ENCODE measurements at places on chromosomes 1 and 21. TPM values are rescaled to one million over a fixed set of nuclear protein-coding genes. Genes with fewer than 3 reads are reported as not detected.
A peak's percentile ranks its signal among the peaks of the same experiment; 100 is the strongest.

- peaks cover 8% of the 10 kb centered on the region for H3K36me3 ChIP-seq
- no peak overlapping the region for H3K27ac ChIP-seq
- DNase-seq = no peak
- H3K4me1 ChIP-seq = no peaks in the 10 kb centered on the region
These were observed 42.2 kb downstream of the SLC37A1 start for GRCh38 chr21:42555756-42556438.

CCDC30 gene
- 0.99 TPM for total RNA-seq

- H3K36me3 ChIP-seq = no peaks in the 10 kb centered on the region
- DNase-seq = no peak
- H3K27me3 ChIP-seq = no peaks in the 10 kb centered on the region
- H3K4me3 ChIP-seq = no peak overlapping the region
- peaks cover 46% of the 10 kb centered on the region for H3K4me1 ChIP-seq
- H3K27ac ChIP-seq = no peak overlapping the region
These were observed 51.1 kb downstream of the PHC2 start for GRCh38 chr1:33379631-33380354.

DNA sequence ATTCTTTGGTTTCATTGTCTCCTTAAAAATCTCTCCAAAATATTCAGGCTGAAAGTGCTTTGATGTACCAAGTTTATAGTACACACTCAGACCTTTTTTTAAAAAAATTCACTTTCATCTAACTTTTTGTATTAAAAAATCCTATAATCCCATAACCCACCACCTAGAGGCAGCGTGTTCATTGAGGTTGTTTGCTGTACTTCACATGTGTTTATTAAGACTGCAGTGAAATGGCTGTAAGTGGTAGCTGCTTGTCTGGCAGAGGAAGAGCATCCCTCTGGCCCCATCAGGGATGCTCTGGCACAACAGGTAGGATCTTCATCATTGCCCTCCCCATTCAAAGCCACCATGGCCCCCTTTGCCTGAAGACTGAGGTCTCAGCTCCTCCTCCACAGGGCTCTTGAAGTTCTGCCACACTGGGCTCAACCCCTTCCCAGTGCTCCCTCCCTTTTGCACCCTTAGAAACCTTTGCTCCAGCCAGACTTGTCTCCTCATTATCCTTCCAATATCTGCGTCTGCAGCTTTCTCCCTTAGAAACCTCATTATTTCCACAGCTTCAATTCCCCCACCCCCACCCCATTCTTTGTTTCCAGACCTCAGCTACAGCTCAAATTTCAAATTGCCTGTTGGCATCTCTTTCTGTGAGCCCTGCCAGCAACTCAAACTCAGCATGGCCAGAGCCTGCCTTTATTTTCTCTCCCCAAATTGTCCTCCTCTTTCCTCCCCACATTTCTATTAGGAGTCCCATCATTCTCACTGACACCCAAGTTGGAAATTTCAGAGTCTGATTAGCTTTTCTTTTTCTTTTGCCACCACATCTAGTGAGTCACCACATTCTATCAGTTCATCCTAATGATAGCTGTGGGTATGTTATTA lies 369.6 kb upstream of the USP24 start:
- no peak overlapping the region for H3K4me3 ChIP-seq
- H3K4me1 ChIP-seq = no peaks in the 10 kb centered on the region
- no peaks in the 10 kb centered on the region for H3K27me3 ChIP-seq
- DNase-seq = peak; percentile 87

ZFP69B gene
- 0.91 TPM for total RNA-seq

- H3K4me3 ChIP-seq = no peak overlapping the region
- H3K36me3 ChIP-seq = no peaks in the 10 kb centered on the region
- no peak for DNase-seq
- no peaks in the 10 kb centered on the region for H3K4me1 ChIP-seq
- H3K27ac ChIP-seq = no peak overlapping the region
- no peaks in the 10 kb centered on the region for H3K27me3 ChIP-seq
These were observed 110.1 kb upstream of the DPYD start for GRCh38 chr1:98030976-98031375.

CR1 gene
- 3.6 TPM for total RNA-seq

GRCh38 chr1:87939444-87939843 lies 610.8 kb downstream of the LMO4 start:
- DNase-seq = no peak
- no peaks in the 10 kb centered on the region for H3K4me1 ChIP-seq
- H3K27me3 ChIP-seq = no peaks in the 10 kb centered on the region
- H3K27ac ChIP-seq = no peak overlapping the region
- no peaks in the 10 kb centered on the region for H3K36me3 ChIP-seq

- no peak overlapping the region for H3K27ac ChIP-seq
- H3K36me3 ChIP-seq = no peaks in the 10 kb centered on the region
- no peak overlapping the region for H3K4me3 ChIP-seq
- H3K27me3 ChIP-seq = no peaks in the 10 kb centered on the region
- no peak for DNase-seq
- peaks cover 31% of the 10 kb centered on the region for H3K4me1 ChIP-seq
These were observed 34.2 kb downstream of the VWA5B1 start for GRCh38 chr1:20324704-20325406.

- H3K36me3 ChIP-seq = no peaks in the 10 kb centered on the region
- H3K4me3 ChIP-seq = no peak overlapping the region
- no peak overlapping the region for H3K27ac ChIP-seq
- H3K27me3 ChIP-seq = no peaks in the 10 kb centered on the region
- DNase-seq = no peak
These were observed 441.6 kb downstream of the OMA1 start for GRCh38 chr1:58104960-58105359.

- H3K27ac ChIP-seq = no peak overlapping the region
- no peaks in the 10 kb centered on the region for H3K27me3 ChIP-seq
- H3K4me3 ChIP-seq = no peak overlapping the region
- no peaks in the 10 kb centered on the region for H3K36me3 ChIP-seq
- DNase-seq = no peak
- no peaks in the 10 kb centered on the region for H3K4me1 ChIP-seq
These were observed 31.2 kb downstream of the LRRC38 start for GRCh38 chr1:13482600-13482999.

GRCh38 chr1:85884372-85885035 lies 176.3 kb upstream of the ZNHIT6 start:
- H3K27me3 ChIP-seq = no peaks in the 10 kb centered on the region
- H3K27ac ChIP-seq = no peak overlapping the region
- no peak for DNase-seq
- no peaks in the 10 kb centered on the region for H3K36me3 ChIP-seq
- H3K4me1 ChIP-seq = no peaks in the 10 kb centered on the region
- H3K4me3 ChIP-seq = no peak overlapping the region

GRCh38 chr21:45041351-45041805 lies 33.0 kb upstream of the ADARB1 start:
- peak overlapping the region; percentile 51 for H3K4me3 ChIP-seq
- DNase-seq = peak; percentile 97
- no peaks in the 10 kb centered on the region for H3K36me3 ChIP-seq
- peaks cover 12% of the 10 kb centered on the region for H3K4me1 ChIP-seq
- H3K27me3 ChIP-seq = no peaks in the 10 kb centered on the region
- H3K27ac ChIP-seq = peak overlapping the region; percentile 86

UAP1 gene
- 246 TPM for total RNA-seq

DNA sequence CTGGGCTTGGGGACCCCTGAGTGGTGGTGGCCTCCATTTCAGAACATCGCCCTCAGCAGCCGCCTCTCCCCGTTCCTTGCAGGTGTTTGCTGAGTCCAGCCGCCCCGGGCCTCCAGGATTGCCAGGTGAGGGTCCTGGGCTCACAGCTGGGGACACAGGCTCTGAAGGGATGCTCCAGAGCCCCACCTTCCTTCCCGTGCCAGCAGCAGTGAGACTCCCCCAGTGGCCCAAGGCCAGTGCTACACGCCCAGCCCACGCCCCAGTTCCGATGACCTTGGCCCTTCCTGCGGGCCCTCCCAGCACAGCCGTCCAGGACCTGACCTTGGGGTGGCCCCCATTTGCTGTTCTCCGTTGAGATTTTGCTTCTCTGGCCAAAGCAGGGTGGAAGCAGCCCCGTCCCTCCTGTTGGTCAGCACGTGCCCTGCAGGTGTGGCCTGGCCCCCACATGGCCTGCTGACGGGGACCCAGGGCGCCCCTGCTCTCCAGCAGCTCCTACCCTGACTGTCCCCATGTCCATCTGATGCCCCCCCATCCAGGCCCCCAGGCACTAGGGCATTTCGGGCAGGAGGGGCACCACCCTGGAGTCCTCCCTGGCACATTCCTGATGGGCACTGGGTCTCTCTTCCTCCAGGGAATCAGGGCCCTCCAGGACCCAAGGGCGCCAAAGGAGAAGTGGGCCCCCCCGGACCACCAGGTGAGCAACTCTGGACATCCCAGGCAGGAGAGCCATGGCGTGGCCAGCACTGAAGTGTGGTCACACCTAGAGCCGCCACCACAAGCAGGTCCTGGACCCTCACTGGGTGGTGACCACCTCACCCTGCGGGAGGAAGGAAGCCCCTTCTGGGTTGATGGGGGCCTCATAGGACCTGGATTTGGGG lies 45.0 kb downstream of the SLC19A1 start:
- no peaks in the 10 kb centered on the region for H3K4me1 ChIP-seq
- H3K27ac ChIP-seq = no peak overlapping the region
- DNase-seq = no peak

KCNK2 gene
- total RNA-seq = 2.7 TPM

ZBTB21 gene
- total RNA-seq = 9.7 TPM

PYHIN1 gene
- 1.3 TPM for total RNA-seq

PDC gene
- not detected for total RNA-seq

DNA sequence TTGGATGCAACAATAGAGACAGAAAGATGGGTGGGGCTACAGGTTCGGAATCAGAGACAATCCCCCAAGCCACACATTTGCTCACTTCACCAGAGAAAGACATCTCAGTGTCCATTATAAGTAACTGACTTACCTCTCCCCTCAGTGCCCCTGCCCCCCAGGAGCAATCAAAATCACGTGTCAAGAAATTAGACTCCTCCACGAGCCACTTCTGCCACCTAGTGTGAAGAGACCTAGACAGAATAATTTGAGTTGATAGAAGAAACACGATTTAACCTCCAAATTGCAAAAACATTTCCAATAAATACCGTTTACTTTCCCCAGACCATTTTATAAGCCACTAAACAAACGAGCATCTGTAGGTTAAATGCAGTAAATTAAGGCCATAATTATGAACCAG lies 123.2 kb downstream of the SLC30A10 start:
- DNase-seq = peak; percentile 55
- no peaks in the 10 kb centered on the region for H3K36me3 ChIP-seq
- no peaks in the 10 kb centered on the region for H3K27me3 ChIP-seq

DNA sequence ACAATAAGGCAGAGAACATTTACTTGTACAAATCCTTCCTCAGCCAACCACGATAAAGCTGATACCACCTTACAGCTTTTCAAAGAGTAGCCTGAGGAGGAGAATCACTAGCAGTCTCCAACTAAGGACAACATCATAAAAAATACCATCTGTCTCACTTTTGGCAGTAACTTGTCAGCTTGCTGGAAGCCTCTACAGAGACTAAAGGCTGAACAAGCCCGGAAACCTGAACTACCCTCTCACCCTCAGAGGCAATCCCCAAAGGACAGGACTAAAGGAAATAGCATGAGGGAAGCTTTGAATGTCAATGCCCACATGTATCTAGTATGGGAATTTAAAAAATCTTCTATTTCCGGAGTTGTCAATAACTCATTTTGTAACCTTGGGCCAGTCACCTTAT lies 10.6 kb downstream of the SRSF4 start:
- DNase-seq = no peak
- no peak overlapping the region for H3K27ac ChIP-seq
- no peak overlapping the region for H3K4me3 ChIP-seq
- H3K4me1 ChIP-seq = peaks cover 70% of the 10 kb centered on the region
- H3K36me3 ChIP-seq = peaks cover 12% of the 10 kb centered on the region
- no peaks in the 10 kb centered on the region for H3K27me3 ChIP-seq

DNA sequence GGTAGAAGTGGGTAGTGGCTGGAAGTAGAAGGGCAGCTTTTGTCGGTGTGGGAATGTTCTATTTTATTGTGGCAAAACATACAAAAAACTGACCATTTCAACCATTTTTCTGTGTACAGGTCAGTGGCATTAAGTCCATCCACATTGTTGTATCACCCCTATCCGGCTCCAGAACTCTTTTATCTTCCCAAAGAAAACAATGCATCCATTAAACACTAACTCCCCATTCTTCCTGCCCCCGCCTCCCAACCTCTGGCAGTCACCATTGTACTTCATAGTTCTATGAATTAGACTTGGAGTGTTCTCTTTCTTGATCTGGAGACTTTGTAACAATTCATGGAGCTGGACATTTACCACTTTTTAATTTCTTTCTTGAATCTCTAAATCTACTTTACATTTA lies 55.7 kb downstream of the DEGS1 start:
- H3K27me3 ChIP-seq = no peaks in the 10 kb centered on the region
- H3K36me3 ChIP-seq = peaks cover 19% of the 10 kb centered on the region
- H3K4me3 ChIP-seq = no peak overlapping the region
- DNase-seq = no peak

SPRR2D gene
- not detected for total RNA-seq

- H3K4me3 ChIP-seq = no peak overlapping the region
- peaks cover 46% of the 10 kb centered on the region for H3K4me1 ChIP-seq
- H3K27me3 ChIP-seq = no peaks in the 10 kb centered on the region
- no peak for DNase-seq
- H3K27ac ChIP-seq = peak overlapping the region; percentile 80
These were observed 178.4 kb downstream of the PSMG1 start for GRCh38 chr21:39004634-39005501.

DNA sequence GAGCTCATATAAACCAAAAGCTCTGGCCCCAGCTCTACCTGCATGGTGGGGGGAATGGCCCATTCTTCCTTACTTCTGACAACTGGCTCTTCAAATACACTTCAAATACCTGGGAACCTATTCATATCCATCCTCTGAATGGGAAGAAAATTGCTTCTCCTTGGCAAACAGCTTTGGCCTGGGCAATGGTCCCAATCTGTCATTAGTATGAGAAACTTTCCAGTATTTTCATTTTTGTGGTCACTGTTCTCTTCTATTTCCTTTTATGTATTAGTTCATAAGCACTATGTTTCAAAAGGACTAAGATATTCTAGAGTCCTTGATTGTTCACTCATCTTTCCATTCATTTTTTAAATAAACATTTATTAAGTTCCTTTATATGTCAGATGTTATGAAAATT lies 5.2 kb upstream of the HSD3B2 start:
- DNase-seq = no peak
- H3K27ac ChIP-seq = no peak overlapping the region
- H3K4me3 ChIP-seq = no peak overlapping the region
- H3K27me3 ChIP-seq = no peaks in the 10 kb centered on the region
- no peaks in the 10 kb centered on the region for H3K4me1 ChIP-seq
- H3K36me3 ChIP-seq = no peaks in the 10 kb centered on the region

GRCh38 chr1:162612606-162613400 lies 19.5 kb upstream of the DDR2 start:
- no peak for DNase-seq
- H3K27ac ChIP-seq = peak overlapping the region; percentile 77
- peaks cover 19% of the 10 kb centered on the region for H3K4me1 ChIP-seq
- no peaks in the 10 kb centered on the region for H3K27me3 ChIP-seq
- H3K36me3 ChIP-seq = no peaks in the 10 kb centered on the region

GRCh38 chr1:42484382-42484781 lies 21.3 kb downstream of the CCDC30 start:
- H3K36me3 ChIP-seq = peaks cover 3% of the 10 kb centered on the region
- no peak overlapping the region for H3K4me3 ChIP-seq
- H3K27ac ChIP-seq = no peak overlapping the region
- no peak for DNase-seq

GRCh38 chr1:56872597-56872996 lies 18.0 kb downstream of the C8A start:
- H3K4me3 ChIP-seq = no peak overlapping the region
- H3K27me3 ChIP-seq = no peaks in the 10 kb centered on the region
- DNase-seq = no peak
- H3K4me1 ChIP-seq = no peaks in the 10 kb centered on the region
- H3K27ac ChIP-seq = no peak overlapping the region

Measured in esophagus muscularis mucosa (tissue), 4 donors.